Stimulated activated CD4-positive, alpha-beta T cell treated with anti-CD3 and anti-CD28 coated beads, Interleukin-2, amount 100 ng/mL, for 24 hours (primary cell): ENCODE measurements at places on chromosomes 6 and 20.
A peak's percentile ranks its signal among the peaks of the same experiment; 100 is the strongest.

GRCh38 chr6:113246186-113246585 lies 611.0 kb upstream of the MARCKS start:
- no peak for DNase-seq

DNA sequence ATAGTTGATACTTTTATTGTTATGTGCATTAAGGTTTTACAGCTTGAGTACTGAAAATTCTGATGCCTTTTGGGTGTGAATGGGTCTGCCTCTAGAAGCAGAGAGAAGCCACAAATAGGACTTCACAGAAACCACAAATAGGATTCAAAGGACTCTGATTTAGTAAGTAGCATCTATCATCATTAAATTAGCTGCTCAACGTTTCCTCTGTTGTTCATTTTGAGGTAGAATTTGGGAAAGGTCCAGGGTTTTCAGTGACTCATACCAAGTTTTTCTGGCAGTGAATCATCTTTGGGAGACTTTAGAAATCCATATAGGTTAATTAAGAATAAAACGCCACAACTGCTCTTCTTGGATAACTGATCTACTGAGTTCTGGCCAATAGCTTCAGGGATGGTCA lies 105.1 kb downstream of the PHF3 start:
- no peak for DNase-seq

- DNase-seq, result peak; percentile 19
These were observed 49.7 kb downstream of the BCAS4 start for GRCh38 chr20:50844430-50845100.

GRCh38 chr6:24408719-24409410 lies 6.1 kb downstream of the MRS2 start:
- DNase-seq, result no peak

DNA sequence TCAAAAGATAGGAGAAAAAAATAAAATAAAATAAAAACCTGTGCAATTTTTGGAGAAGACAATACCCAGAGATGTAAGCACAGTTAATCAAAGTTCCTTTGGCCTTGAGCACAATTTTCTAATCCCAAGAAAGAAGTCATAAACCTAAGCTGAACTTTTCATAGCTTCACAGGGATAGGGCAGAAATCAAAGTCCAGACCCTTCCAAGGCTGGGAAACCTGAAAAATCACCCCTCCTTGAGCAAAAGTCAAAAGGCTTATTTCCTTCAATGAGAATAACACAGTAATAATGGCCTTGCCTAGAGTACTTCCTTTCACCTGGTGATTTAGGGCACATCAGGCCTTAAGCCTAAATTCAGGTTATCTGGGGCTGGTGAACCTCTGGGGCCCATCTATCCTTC lies 415.0 kb upstream of the BTBD3 start:
- no peak for DNase-seq

GRCh38 chr20:3276680-3277015 lies 37.7 kb upstream of the SLC4A11 start:
- DNase-seq, result no peak

- no peak for DNase-seq
These were observed 329.3 kb downstream of the NRN1 start for GRCh38 chr6:5677219-5678000.

DNA sequence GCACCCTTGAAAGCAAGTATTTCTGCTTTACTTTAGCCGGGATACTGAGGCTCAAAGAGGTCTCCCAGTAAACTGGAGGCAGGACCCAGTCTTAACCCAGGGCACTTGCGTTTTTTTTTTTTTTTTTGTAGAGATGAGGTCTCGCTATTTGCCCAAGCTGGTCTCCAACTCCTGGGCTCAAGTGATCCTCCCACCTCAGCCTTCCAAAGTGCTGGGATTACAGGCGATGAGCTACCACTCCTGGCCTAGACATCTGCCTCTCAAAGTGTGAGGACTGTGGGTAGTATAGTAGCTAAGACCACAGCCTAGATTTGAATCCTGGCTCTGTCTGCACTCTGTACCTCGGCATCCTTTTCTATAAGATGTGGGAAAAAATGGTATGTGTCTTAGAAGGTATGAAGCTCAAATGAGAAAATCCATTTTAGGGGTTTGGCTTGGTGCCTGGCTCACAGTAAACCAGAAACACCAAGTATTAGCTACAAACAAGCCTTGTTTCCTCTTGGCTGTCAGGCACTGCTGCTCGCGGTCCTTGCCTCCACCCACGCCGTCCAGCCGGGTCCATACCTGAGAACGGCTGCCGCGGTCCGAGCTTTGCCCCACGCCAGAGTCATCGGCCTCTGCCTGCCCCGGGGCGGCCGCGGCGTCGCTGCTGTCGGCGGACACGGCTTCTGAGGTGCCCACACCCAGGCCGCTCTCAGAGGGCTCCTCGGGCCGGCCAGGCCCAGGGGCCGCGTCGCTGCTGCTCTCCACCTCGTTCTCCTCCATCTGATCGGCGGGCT lies 1.2 kb downstream of the ZNF335 start:
- no peak for DNase-seq

DNA sequence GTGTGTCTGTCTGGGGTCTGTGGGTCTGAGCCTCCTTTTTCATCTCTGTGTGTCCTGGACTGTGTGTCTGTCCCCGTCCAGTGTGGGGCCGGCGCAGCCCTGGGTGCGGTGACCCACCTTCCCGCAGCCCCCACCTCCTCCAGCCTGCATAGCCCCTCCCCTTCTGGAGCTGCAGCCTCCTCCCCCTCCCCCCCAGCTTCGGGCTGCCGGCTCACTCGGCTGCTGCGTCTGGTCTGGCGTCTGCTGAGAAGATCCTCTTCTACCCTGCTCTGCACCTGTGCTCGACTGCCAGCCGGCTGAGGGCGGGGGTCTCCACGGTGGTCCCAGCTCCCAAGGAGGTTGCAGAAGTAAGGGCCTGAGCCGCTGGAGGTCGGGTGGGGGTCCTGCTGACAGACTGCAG lies 7.6 kb upstream of the LKAAEAR1 start:
- no peak for DNase-seq

- no peak for DNase-seq
These were observed 351 bp downstream of the AURKA start for GRCh38 chr20:56391596-56392131.

GRCh38 chr20:18635380-18635779 lies 47.5 kb downstream of the DTD1 start:
- DNase-seq, result no peak

DNA sequence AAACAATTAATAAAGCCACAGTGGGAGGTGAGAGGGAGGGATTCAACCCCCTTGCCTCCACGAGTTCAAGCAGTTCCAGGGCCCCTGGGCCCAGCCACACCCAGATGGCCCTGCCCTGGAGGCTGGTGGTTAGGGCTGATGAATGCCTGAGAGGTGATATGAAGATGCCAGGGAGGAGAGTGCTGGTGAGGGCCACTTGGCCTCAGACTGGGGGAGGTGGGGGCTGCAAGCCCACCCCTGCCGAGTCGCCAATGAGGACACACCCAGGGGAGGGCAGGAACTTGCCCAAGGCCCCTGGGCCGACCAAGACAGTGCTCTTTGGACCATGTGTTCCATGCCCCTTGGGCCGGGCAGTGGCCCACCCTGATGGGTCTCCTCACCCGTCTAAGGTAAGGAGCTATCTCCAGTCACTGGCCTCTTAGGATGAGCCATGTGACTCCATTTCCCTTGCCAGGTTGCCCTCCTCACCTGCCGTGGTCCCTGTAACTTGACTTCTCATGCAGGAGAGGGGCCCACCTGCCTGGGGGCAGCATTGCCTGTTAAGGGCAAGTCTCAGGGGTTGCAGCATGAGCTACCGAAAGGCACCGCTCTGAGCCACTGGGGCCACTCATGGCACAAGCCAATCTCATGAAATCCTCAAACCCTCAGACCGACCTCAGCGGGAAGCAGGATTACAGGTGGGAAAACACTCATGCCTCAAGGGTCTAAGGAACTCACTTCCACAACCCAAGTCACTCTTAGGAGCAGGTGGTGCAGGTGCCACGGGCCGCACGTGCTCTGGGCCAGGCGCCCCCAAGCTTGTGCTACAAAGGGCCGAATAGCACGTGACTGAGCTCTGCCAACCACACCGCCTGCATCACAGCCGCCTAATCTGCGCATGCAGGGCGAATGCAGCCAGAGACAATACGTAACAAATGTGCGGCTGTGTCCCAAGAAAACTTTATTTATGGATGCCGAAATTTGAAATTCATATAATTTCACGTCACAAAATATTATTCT lies 147.4 kb upstream of the MLN start:
- DNase-seq, result no peak

- no peak for DNase-seq
These were observed 3.4 kb upstream of the ANGPT4 start for GRCh38 chr20:919491-919916.

DNA sequence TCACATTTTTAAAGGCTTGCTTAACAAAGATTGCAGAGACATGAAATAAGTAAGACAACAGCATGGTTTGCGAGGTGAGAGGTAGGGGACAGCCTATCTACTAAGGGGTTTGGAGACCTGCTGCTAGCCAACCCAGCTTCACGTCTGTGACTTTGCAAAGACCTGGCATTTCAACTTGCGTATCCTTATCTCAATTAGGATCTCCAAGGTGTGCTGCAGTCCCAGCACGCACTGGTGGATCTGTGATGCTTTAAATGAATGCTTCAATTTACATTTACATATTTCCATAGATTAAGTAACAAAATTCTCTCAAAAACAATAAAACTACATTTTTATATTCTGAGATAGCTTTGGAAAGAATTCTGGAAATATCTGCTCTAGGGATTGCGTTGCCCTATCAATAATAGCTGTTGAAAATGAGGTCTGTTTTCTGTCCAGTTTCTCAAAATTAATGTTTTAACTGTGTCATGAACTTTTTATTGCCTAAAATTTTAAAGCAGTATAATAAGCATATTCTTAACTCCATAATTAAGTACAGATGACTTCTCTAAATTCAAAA lies 124.4 kb upstream of the EDN1 start:
- no peak for DNase-seq

GRCh38 chr6:149373511-149373910 lies 26.6 kb upstream of the SUMO4 start:
- no peak for DNase-seq

DNA sequence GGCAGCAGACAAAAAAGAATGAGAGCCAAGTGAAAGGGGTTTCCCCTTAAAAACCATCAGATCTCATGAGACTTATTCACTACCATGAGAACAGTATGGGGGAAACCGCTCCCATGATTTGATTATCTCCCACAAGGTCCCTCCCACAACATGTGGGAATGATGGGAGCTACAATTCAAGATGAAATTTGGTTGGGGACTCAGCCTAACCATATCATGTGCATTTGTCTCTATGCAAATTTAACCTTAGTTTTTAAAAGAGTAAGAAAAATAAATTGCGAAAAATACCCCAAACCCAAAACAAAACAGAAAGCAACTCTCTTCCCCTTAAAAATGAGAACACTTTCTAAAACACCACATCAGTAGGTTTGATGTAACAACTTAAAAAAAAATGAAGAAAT lies 22.6 kb upstream of the GPR6 start:
- DNase-seq, result no peak

- no peak for DNase-seq
These were observed 96.9 kb upstream of the BHLHE23 start for GRCh38 chr20:63103402-63104311.

- no peak for DNase-seq
These were observed 306.4 kb downstream of the CDKAL1 start for GRCh38 chr6:20840675-20841074.

GRCh38 chr6:91826128-91826527 lies 1239.3 kb upstream of the MAP3K7 start:
- DNase-seq, result no peak

- DNase-seq, result no peak
These were observed 54.8 kb upstream of the ADGRG6 start for GRCh38 chr6:142246960-142247359.

DNA sequence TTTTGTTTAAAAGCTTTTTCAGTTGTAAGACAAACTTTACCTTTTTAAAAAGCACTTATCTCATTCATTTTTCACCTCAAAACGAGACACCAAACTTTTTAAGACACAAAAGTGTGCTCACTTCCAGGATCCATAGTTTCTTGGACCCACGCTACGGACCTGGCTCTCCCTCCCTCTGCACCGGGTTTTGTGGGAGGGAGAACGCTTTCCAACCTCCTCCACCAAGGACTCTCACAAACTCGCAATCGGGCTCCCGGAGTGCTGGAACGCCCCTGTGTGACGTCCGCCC lies 436 bp downstream of the CAGE1 start:
- no peak for DNase-seq

DNA sequence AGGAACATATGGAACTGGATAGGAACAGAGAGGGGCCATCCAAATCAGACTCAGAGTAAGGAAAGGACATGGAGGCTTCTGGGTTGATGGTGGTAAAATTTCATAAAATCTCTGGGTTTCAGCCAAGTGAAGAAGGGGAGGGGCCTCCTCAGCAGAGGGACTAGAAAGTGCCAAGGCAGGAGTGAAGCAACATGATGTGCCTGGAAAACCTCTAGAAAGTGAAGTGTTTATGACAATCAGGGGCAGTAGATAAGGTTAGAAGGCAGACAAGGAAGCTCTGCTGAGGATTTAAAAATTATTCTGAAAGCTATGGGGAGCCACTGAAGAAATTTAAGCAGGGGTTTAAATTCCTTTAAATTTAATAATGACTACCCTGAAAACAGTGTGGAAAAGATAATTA lies 126.0 kb upstream of the TENT5A start:
- no peak for DNase-seq

DNA sequence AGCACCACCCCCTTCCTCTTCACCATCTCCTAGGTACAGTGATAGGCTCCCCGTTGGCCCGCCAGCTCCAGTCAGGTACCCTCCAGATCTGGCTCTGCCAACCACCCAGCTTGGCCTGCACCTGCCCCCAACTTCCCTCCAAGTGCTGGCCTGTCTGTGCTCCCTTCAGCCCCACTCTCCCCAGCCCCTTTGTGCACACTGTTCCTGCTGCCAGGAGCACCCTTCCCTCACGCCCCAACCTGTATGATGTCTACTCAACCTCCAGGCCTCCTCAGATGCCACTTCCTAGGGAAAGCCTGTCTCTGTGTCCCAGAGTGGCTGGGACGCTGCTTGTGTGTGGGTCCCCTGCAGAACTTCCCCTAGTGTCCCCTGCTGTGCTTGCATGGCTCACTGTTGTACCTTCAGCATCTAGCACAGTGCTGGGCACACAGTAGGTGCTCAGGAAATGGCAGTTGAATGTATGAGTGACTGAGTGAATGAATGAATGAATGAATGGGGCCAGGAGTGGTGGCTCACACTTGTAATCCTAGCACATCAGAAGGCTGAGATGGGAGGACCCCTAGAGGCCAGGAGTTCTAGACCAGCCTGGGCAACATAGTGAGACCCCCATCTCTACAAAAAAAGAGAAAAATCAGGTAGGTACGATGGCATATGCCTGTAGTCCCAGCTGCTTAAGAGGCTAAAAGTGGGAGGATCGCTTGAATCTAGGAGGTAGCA lies 3.0 kb downstream of the ZBP1 start:
- DNase-seq, result no peak

- DNase-seq, result no peak
These were observed 148.4 kb upstream of the LRFN2 start for GRCh38 chr6:40735521-40735920.

DNA sequence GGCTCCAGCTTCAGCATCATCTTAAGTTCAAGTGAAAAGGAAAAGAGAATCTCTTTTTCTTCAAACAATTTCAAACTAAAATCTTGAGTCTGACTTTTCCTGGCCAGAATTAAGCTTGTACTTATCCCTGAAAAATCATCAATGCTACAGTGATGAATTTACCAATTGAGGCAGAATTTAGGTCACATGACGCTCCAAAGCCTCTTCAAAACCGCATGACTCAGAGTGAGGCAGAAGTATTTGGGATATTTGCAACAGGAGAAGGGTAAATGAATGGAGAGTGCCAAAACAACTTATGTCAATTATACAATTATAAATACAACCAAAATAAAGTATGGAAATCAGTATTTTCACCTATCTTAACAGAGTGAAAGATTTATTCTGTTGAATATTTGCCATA lies 515.5 kb downstream of the COL12A1 start:
- DNase-seq, result no peak

- DNase-seq, result no peak
These were observed 581.6 kb downstream of the HAO1 start for GRCh38 chr20:7358670-7359069.

- DNase-seq, result no peak
These were observed 165.6 kb downstream of the BTBD3 start for GRCh38 chr20:12083269-12083668.
